ENCODE measurements at places on chromosomes 2 and 18.
A peak's percentile ranks its signal among the peaks of the same experiment; 100 is the strongest.

GRCh38 chr18:1020731-1021344, 116.2 kb downstream of the ADCYAP1 start:
- no peak for DNase-seq

DNA sequence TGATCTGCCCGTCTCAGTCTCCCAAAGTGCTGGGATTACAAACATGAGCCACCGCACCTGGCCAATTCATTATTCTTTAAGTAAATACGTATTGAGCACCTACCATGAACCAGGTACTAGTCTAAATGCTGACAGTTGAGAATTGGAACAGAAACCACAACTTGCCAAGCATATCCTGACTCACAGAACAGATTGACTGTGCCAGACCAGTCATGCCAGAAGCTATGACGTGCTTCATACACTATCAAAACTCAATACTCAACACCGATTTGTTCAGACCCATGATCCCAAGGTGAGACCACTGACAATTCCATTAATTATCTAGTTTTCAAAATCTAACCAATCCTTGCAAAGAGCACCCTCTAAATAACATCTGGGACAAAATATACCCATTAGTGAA, 148.6 kb downstream of the B3GNT2 start:
- DNase-seq = no peak

DNA sequence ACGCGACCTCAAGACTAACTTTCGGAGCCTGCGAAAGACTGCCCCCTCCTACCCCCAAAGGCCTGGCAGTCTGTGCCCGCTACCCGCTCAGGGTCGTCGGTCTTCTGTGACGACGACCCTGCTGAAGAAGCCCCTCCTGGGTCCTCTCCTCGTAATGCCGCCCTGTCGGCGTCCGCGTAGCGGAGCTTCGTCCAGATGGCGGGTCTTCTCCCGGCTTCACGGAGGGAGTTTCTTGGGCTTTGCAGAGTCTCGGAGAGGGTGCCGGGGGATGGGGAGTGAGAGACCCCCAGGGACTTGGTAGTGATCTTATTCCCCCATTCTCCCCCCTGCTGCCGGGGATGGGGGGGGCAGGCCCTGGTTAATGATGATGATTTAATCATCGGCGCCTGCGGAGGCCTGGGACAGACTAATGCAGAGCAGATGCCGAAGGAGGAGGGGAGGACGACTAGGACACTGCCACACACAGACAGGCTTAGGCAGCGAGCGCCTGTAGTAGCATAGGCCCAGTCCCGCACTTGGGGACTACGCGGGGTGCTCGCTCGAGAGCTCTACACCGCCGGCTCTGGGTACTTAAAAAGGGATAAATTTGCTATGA, 528 bp upstream of the PCGF1 start:
- peak; percentile 29 for DNase-seq

- DNase-seq = no peak
These were observed 907 bp upstream of the SUCLG1 start for GRCh38 chr2:84459944-84460429.

GRCh38 chr18:3153107-3153704, 66.6 kb downstream of the MYOM1 start:
- no peak for DNase-seq

DNA sequence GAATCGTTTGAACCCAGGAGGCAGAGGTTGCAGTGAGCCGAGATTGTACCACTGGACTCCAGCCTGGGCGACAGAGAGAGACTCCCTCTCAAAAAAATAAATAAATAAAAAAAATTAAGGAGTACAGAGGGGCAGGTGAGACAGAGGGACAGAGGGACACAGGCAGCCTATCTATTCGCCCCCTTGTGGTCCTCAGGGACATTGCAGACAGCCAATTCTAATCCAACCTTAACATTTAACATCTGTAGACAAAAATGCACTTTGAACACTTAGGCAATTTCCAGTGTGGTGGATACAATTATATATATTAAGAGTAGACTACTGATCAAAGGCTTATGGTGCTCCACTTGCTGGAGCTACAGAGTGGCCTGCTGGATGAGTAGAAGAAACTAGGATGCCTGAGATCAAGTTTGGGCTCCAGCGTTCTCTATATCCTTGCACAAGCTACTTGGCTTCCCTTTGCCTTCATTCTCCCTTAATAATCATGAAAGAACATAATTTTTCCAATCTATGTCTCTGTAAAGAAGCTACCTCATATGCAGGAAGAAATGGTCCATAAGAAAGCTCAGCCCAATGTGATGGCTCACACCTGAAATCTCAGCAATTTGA, 8.2 kb upstream of the SMARCAL1 start:
- DNase-seq = no peak

All from umbilical cord (tissue), 2 donors.